Left ventricle myocardium superior (tissue), 1 donor: ENCODE measurements at places on chromosomes 6 and 20. TPM values are rescaled to one million over a fixed set of nuclear protein-coding genes. Genes with fewer than 3 reads are reported as not detected.

ABHD16B gene
- total RNA-seq = not detected

GRCh38 chr6:169022079-169022478, 231.6 kb downstream of the THBS2 start:
- DNase-seq = no peak

GRM1 gene
- 1.3 TPM for total RNA-seq

- no peak for DNase-seq
Measured at GRCh38 chr6:158191032-158191431, 22.9 kb downstream of the GTF2H5 start.

LRFN2 gene
- total RNA-seq = not detected

DNA sequence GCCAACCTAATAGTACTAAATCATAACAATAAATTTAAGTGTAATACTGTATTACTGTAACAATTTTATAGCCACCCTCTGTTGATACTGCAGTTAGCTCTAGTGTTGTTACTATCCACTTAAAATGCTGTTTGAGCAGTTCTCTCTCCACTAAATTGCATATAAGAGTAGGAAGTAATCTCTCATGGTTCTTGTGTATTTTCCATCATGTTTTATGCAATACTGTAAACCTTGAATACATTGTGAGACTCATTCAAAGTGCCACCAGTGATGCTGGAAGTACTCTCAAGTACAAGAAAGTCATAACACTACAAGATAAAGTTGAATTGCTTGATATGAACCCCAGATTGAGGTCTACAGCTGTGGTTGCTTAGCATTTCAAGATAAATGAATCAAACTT, 65.5 kb downstream of the WASF1 start:
- no peak for DNase-seq
